HTR-8/SVneo (cell line): ENCODE measurements at places on chromosomes 2 and 18.

GRCh38 chr2:79580175-79580574 lies 67.3 kb downstream of the CTNNA2 start:
- no peak for DNase-seq

DNA sequence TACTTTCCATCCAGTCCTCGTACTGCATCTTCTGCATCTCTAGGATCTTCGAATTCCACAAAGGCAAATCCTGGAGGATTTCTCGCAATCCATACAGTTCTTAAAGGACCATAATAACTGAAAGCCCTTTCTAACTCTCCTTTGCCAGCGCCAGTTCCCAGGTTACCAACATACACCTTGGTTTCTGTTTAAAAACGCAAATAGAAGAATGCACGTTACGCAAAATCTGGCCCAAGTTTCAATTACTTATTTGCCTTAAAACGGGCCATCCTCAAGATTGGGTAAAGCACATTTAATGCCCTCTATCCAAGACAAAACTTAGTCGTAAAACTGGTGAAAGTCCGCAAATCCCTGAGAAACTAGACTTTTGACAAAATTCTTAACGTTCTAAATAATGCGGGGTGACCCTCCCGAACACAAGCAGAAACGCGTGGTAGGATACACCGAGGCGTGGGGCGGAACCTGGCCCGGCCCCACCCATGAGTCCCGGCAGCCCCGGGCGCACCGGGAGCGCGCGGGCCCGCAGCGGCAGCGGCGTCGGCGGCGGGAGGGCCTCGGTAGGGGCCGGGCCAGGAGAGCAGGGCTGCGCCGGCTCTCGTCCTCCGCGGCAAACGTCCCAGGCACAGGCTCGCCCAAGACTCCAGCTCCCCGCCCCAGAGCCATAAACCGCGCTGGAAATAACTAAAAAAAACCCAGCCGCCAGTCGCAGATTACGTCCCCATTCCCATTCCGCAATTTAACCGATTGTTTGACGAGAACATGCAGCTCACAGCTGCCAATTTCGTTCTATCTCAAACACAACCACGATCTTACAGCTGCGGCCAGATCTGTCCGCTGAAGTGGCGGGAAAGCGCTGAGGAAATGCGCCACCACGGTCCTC lies 910 bp downstream of the SRSF7 start:
- peak; percentile 22 for DNase-seq

DNA sequence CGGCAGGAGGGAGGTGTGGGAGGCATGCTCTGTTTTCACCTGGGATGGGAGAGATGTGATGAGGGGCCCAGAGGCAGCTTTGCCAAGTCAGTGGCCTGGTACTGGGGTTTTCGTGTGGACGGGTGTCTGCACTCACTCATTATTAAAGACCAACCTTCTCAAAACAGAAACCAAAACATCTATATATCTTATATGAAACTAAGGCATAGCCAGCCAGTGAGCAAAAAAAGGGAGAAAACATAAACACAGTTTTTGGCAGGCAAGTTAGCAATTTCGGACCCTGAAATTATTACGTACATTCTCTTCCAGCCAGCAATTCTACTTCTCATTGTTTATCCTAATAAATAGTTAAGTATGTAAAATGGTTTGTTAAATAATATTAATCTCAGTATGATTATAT lies 181.1 kb upstream of the SMAD2 start:
- no peak for DNase-seq

- DNase-seq = no peak
These were observed 747.5 kb upstream of the ZEB2 start for GRCh38 chr2:145267451-145267850.

DNA sequence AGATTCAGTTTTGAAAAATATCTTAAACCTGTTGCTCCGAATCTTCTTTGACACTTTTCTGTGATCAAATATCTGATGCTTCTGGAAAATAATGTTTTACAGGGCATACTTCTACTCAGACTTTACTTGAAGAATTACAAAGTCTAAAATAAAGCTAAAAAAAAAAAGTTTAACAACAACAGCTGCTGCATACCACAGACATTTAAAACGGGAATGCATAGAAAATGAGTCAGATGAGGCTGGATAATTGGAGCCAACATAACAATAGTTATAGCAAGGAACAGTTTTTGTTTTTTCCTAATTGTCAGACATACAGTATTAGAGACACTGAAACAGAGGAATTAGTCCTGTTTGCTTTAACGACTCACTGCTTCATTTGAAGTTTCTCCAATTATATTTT lies 1090.2 kb downstream of the SUCLG1 start:
- peak; percentile 11 for DNase-seq

GRCh38 chr18:70430501-70431173 lies 141.8 kb downstream of the SOCS6 start:
- no peak for DNase-seq

DNA sequence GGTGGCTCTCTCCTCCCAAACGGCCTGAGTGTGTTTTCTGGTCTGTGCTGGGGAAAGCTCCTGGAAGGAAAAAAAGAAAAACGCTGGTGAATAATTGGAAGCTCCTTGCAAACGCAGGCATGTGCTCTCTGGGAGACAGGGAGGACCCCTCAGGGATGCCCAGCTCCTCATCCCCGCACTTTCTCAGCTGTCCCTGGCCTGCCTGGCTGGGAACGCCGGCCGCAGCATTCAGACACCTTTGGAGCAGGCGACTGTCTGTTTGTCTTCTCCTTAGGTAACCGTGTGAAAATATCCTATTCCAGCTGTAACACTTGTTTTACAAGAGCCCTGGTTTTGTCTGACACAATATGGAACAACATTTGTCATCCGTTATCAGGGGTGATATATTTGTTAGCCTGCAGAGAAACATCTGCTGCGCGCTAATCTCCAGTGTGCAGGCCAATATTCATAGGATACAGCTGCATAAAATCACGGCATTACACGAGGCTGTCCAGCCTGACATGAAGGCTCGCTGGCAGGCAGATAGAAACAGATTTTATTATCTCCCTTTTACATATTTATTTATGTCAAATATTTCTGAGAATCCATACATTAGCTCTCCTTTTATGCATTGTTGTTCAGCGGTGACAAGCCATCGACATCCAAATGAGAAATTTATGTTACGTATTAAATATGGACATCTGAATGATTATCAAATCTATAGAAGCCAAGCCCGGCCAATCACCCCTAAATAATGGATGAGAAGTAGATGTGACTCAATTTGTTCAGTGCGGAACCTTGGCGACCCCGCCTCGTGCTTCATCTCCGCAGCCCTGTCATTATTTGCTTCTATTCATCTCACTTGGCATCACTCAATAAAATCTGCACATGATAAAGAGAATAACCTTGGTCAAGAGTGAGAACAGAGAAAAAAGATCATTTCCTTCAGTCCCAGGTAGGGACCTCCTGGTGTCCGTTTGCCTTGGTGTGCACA lies 675.1 kb upstream of the SALL3 start:
- no peak for DNase-seq

DNA sequence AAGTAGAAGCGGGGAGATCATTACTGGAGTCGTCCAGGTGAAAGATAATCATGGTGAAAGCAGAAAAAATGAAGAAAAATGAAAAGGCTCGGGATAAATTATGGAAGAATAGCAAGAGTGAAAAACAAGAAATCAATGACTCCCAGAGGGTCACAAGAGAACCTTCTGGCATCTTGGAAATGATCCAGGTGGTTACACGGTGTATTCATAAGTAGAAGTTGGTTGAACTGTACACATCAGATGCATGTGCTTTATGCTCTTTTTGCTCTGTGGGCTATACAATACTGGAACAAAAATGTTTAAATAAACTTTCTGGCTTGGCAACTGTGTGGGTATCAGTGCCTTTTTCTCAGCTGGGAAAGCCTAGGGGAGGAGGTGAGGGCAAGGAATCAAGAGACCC lies 348.9 kb downstream of the RND3 start:
- DNase-seq = no peak

GRCh38 chr2:62845256-62845655 lies 139.7 kb downstream of the EHBP1 start:
- no peak for DNase-seq

DNA sequence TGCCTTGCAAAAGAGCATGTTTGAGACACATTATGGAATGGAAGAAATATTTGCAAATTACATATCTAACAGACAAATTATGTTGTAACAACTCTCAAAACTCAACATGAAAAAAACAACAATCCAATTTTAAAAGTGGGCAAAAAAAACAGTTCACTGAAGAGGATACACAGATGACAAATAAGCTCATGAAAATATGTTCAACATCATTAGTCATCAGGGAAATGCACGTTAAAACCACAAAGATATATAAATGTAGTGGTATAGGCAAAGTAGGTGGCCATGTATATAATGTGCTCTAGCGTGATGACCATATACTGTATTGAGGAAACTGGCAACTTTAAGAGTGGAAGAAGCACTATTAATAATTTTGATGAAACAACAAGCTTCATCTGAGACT lies 220.1 kb downstream of the IRS1 start:
- DNase-seq = no peak
